ENCODE measurements at places on chromosomes 11 and 22.

- DNase-seq = no peak
Observed at GRCh38 chr22:45399712-45400445, 13.5 kb downstream of the SMC1B start.

DNA sequence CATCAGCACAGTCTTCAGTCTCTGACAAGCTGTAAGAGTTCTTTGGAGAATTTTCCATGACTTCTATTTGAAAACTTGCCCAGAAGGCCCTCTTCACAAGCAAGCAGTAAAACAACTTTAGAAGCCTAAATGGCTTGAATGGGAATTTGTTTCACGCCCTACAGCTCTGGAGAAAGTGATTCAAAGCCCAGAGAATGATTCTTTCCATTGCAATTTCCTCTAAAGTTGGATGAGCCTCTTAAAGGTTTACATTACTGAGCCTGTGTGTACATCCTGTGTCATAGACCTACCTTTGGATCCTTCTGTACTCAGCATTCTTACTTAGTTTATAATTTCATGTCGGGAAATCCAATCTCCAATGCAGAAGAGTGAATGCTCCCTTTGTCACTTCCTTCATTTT, 6.8 kb upstream of the OR8B3 start:
- no peak for DNase-seq

GRCh38 chr11:126978165-126978564, 22.4 kb downstream of the KIRREL3 start:
- DNase-seq = no peak

- DNase-seq = no peak
Observed at GRCh38 chr22:38569181-38569971, 607 bp downstream of the DMC1 start.
